ENCODE measurements at places on chromosomes 2 and 18.

DNA sequence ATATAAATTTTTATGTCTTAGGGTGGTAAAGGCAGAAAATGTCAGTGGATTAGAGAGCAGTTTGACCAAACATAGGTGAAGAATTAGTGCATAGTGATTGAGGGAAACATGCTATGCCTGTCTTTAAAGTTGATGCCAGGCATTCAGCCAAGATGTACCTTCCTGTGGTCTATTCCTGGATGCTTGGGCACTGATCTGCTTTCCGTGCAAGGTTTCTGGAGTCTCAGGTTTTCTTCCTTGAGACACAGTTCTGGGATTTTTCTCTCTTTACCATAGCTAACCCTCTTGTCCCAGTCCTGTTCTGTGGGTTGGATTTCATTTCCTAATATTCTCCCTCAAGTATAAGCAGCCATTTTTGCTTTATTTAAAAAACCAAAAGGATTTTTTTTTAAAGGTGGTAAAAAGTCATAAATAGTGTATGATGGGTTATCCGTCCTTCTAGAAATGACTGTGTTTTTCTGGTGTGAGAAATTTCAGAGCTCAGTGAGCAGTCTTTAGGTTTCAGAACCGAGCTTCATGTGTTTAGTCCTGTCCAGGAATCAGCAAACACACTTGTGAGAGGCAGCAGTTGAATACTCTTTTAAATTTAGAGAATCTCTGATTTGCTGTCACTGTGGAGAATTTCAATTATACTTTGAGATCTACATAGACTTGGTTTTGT, 43.0 kb upstream of the CYBRD1 start:
- H3K36me3 ChIP-seq: peaks cover 41% of the 10 kb centered on the region
- DNase-seq: no peak
- H3K27ac ChIP-seq: no peak overlapping the region
- H3K27me3 ChIP-seq: no peaks in the 10 kb centered on the region

DNA sequence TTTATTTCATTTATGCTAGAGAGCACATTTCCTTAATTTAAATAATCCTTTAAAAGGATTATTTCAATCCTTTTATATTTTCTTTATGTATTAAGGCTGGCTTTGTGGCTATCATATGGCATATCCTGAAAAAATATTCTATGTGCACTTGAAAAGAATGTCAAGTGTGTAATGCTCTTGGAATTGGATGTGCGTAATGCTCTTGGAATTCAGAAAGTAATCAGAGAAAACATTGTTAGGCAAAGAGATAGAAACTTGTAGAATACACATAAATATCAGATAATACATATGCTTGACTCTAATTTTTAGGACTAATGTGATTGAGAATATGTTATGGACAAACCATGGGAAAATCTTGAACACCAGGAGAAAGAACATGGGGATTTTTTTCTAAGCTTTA, 197.5 kb upstream of the COL3A1 start:
- H3K4me3 ChIP-seq: no peak overlapping the region
- no peaks in the 10 kb centered on the region for H3K36me3 ChIP-seq
- no peaks in the 10 kb centered on the region for H3K27me3 ChIP-seq
- no peak overlapping the region for H3K27ac ChIP-seq
- H3K4me1 ChIP-seq: no peaks in the 10 kb centered on the region
- DNase-seq: no peak

GRCh38 chr18:25144820-25145219, 207.1 kb downstream of the ZNF521 start:
- no peaks in the 10 kb centered on the region for H3K4me1 ChIP-seq
- no peak overlapping the region for H3K27ac ChIP-seq
- no peaks in the 10 kb centered on the region for H3K36me3 ChIP-seq
- DNase-seq: no peak

DNA sequence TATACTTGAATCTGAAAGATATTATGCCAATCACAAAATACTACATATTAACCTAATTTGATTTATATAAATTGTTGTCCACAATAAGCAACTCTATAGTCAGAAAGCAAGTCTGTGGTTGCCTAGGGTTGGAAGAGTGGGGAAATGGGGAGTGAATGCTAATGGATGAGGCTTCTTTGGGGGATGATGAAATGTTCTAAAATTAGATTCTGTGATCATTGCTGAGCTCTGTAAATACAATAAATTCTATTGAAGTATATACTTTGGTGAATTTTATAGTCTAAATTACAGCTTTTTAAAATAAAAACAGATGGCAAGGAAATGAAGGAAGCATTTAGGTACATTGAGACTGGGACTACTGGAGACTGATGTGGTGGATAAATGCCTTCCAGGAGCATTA, 275.5 kb downstream of the MBD2 start:
- H3K4me3 ChIP-seq: no peak overlapping the region
- peaks cover 7% of the 10 kb centered on the region for H3K27me3 ChIP-seq
- H3K27ac ChIP-seq: no peak overlapping the region
- DNase-seq: no peak
- H3K36me3 ChIP-seq: no peaks in the 10 kb centered on the region

DNA sequence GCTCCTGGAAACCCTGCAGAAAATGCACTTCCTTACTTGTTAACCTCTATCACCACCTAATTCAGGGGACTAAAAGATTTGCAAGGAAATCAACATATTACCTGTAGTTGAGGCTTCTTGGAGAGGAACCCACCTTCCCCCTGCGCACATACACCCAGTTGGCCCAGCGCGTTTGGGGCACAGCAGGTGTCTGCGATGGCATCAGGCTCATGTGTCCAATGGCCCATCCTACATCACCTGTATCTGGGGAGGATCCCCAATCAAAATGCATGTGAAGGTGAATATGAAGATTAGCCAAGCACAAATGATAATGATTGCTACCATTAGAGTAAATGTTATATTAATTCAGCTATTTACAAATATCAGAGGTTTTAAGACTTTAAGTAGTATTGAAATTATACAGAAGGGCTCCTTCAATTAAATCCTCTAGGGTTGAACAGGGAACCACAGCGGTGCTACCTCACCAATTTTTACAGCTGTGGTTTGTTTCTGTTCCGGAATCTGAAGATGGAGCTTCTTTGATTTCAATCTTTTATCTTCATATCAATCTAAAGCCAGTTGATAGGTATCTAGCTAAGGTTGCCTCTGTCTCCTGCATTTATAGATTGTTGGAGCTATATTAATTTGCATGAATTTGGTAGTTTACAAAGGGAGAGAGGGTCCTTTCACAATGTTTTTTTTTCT, 486.0 kb downstream of the RNF144A start:
- no peak overlapping the region for H3K27ac ChIP-seq
- DNase-seq: no peak
- H3K4me1 ChIP-seq: no peaks in the 10 kb centered on the region
- H3K4me3 ChIP-seq: no peak overlapping the region

Data from memory B cell (primary cell).